ENCODE measurements at places on chromosomes 1 and 21.

DNA sequence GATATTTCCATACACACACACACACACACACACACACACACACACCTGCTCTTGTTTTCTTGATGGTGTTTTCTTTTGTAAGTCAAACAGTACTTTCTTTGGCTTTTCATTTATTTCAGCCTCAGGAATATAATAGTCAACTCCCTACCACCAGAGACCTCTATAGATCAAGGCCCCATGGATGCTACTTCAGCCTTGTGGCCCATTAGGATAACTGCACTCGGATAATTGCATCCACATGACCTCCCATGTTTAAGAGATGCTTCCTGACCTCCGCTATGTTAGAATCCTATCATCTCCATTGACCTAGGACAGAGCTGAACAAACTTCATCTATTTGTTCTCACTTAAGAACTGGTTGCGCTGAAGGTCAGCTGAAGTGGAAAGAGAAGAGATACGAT is 1094.0 kb upstream of the B3GALT2 start:
- no peak for DNase-seq

- peak; percentile 58 for DNase-seq
Observed at GRCh38 chr1:168470901-168471431, 72.8 kb downstream of the XCL2 start.

DNA sequence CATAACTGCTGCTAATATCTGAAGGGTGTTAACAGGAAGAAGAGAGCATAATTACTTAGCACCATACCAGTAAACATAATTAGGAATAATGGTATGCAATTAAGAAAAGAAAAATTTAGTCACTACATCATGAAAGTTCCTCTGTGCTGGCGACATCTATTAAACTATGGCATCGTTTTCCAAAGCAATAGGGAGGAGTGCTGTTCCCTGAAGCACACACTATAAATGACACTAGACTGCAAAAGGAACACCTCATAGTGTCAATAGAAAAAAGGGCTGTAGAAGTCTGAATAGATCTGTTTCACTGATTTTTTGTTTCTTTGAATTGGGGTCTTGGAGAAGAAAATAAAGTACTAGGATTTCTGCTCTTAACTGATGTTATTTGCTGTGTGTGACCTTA is 773.6 kb upstream of the B3GALT2 start:
- no peak for DNase-seq

GRCh38 chr1:47870480-47870879 is 126.7 kb downstream of the TRABD2B start:
- DNase-seq, result no peak

DNA sequence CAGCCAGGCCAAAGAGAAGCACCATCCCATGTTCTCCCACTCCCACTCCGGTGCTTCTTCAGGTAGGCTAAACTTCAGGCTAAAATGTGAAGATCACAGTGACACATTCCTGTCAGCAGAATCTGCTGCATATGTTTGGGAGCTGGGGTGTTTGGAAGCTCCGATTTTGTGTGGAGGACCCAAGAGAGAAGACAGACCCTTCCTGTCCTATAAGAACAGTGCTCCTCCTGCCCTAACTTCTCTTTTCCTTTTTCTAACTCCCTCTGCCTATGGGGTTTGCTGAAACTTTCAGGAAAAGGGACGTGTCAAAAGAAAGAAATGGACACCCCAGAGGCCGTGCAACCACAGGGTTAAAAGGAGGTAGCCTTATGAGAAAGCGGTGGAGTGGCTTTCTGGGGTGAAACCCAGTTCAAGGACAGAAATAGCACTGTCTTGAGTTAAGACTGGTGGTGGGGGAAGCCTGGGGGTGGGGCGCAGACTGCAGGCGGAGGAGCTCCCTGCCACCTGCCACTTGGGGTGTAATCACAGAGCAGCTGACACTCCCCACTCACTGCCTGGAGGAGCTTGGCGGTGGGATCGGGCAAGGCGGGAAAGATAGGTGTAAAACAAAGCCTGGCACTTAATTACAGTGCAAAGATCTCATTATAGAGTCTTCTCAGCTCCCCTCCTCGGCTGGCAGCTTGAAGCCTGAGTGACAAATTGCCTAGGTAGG is 645 bp upstream of the TLR5 start:
- no peak for DNase-seq

DNA sequence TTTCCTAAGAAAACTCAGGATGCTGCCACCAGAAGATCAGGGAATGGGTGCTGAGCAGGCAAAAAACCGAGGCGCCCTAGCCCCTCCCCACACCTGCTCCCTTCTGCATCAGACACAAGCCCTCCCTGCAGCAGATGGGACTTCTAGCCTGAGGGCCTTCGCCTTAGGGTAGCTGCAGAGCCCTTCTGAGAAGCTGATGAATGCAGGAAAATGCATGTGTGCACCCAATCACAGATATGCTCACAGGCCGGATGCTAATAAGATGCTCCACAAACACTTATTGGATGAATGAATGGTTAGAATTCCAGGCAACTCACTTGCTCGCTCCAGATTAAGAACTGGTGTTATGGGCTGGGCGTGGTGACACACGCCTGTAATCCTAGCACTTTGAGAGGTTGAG is 6.8 kb upstream of the C1orf210 start:
- DNase-seq, result no peak

DNA sequence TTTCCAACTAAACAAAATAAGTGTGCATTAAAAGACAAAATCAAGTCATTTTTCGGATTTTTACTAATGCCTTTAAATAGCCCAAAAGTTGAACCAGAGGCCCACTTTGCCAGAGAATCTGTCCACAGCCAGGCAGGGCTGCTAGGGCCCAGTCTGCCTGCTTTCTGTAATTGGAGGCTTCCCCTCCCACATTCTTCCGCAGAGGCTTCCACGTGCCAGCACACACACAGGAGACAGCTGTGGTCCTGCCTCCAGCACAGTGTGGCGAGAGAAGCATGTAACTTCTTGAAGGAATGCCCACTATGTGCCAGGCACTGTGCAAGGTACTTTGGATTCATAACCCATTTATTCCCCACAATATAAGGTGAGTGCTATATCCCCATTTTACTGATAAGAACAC is 11.3 kb upstream of the PDZK1IP1 start:
- no peak for DNase-seq

DNA sequence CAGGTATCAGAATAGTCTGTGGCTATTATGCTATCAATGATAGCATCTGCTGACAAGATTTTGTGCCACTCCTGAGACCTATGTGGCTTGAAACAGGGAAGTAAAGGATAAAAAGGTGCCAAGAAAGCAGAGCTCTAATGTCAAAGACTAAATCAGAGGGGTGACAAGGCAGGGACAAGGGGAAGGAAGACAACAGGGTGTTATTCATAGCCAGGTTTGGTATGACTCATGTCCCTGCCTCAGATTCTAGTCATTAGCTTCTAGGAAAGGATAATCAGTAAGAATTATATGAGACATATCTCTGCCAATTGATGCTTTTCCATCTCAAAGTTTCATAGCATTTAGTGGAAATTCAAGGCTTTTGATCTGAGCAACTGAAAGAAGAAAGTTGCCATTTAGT is 31.8 kb upstream of the PLD5 start:
- DNase-seq, result no peak

Data from GOT3 (cell line).